GM18507 (cell line): ENCODE measurements at places on chromosomes 5 and 9.

DNA sequence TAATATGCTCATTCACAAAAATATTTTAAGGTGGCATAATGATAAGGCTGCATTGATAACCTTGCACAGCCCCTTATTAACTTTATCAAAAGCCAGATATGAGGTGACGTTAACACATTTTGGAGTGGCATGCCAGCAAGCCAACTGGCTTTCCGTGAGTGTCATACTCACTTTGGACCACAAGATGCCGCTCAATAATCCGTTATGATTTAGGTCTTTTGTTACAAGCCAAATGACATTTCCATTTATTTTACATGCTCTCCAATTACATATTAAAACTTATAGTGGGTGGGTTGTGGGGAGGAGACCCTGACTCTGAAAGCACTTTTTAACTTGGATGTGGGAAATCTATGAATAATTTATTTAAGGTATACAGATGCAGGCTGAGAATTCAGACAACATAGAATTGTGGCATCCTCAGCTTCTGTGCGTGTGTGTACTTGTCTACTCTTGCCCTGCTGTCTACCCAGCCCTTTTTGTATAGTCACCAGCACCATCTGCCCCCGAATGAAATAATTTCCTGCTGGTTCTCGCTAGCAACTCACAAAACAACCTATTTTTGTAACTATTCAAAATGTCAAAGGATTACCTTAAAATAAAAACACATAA is 305.1 kb downstream of the PSAT1 start:
- no peak for DNase-seq

- no peak for DNase-seq
These were observed 208.2 kb downstream of the DMRTA1 start for GRCh38 chr9:22654833-22655232.

DNA sequence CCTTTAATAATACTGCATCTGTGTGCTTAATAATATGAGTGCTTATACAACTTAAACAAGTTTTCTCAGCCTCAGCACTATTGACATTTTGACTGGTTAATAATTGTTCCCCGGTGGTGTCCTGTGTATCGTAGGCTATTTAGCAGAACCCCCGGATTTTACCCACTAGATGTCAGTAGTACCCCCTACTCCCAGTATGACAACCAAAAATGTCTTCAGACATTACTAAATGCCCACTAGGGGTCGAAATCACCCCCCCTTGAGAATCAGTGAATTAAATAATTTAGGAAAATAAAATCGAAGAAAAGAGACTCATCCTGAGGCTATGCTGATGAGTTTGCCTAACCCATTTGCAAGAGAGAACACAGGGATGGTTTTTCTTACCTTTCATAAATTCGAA is 166.3 kb downstream of the ATP10B start:
- DNase-seq = peak; percentile 12

DNA sequence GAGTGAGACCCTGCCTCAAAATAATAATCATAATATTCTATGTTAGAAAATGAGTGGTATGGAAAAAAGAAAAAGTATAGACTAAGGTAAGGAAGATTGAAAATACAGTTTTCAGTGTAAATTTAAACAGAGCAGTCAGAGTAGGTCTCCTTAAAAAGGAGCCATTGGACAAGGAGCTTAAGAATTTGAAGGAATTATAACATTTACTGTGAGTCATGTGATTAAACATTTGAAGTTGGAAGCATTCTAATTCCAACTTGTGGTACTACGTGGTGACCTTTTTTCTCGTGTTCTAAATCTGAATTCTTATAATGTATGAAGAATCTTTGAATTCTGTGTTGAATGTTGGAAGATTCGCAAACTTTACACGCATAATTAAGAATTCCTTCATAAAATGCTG is 39.3 kb upstream of the TMEM171 start:
- DNase-seq = no peak

GRCh38 chr9:109101202-109101595 is 18.5 kb downstream of the TMEM245 start:
- no peak for DNase-seq

DNA sequence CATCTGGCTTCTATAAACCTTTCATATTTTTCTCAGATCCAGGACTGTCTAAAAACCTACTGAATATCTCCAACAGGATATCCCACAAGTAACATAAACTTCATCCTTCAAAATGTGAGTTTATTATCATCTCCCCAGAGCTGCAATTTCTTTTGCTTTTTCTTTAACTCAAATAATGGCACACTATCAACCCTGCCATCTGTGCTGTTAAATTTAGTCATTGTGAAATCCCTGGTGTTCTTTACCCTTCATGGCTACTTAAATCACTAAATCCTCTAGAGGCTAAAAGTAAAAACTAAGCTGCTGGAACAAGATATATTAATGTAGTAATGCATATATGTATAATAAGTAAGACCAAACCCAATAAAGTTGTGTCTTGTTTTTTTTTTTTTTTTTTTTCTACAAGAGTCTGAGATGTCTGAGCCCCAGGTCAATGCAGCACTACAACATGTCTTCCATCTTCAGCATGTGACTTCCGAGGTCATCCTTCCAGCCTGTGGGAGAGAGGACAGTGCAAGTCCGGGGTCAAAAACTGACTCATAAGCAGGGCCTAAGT is 362.9 kb downstream of the ADGRV1 start:
- DNase-seq = no peak

GRCh38 chr9:19469271-19469670 is 60.5 kb downstream of the ACER2 start:
- DNase-seq = no peak

DNA sequence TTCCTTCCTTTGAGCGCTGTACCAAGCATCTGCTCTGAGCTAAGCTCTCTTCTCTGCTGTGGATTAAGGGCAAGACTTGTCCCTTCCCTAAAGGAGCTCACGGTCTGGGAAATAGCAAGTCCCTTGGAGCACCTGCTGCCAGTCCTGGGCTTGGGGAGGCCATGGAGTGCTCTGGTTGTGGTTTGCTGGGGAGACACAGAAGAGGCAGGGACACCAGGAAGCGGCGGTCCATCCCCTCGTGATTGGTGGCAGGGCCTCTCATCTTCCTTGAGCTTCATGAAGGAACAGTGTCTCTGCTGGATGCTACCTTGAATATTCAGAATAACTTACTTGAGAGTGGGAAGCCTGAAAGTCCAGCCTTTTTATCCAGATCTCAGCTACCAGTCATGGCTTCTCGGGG is 35.3 kb downstream of the COL5A1 start:
- no peak for DNase-seq

DNA sequence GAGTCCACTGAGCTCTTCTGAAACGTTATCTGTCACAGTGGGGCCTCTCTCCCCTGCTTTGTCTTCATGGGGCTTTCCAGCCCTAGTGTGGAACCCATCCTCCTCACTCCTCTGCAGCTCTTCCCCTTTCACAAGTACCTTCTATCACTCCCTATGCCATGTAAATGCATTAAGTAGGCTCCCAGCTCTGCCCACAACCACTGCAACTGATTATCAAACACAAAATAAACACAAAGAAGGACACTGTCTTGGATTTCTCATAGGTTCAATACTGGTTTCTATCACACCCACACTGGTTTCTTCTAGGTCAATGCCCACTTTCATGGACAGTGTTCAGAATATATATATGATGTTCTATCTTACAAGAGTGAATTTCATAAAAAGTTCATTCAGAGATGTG is 139.4 kb downstream of the GNAQ start:
- no peak for DNase-seq

DNA sequence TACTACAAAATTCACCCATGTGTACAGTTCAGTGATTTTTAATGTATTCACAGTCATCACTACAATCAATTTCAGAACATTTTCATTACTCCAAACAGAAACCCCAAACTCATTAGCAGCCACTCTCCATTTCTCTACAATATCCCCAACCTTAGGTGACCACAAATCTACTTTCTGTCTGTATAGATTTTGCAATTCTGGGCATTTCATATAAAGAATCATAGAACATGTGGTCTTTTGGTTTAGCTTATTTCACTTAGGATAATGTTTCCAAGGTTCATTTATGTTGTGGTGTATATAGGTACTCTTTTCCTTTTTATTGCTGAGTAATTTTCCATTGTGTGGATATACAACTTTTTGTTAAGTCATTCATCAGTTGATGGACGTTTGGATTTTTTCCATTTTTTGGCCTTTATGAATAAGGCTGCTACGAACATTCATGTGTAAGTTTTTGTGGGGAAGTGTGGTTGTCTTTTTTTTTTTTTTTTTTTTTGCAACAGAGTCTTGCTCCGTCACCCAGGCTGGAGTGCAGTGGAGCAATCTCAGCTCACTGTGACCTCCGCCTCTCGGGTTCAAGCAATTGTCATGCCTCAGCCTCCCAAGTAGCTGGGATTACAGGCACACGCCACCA is 54.5 kb downstream of the DOCK8 start:
- no peak for DNase-seq

DNA sequence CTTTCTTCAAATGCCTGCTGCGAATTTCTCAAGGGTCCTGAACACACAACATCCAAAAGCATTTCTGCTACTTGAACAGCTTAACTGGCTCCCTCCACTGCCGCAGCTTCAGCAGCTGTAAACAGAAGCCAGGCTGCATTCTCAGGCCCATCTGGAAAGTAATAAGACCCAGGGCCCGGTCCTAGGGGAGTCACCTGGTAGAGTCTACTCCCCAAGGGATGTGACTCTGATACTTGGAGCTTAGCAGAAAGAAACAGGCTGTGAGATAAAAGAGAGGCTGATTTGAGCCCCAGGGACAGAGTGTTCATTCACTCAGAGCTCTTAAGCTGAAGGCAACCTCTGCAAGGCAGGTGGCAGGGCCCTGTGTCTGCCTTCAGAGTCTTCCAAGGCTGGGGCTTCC is 356.8 kb downstream of the SPOCK1 start:
- no peak for DNase-seq

DNA sequence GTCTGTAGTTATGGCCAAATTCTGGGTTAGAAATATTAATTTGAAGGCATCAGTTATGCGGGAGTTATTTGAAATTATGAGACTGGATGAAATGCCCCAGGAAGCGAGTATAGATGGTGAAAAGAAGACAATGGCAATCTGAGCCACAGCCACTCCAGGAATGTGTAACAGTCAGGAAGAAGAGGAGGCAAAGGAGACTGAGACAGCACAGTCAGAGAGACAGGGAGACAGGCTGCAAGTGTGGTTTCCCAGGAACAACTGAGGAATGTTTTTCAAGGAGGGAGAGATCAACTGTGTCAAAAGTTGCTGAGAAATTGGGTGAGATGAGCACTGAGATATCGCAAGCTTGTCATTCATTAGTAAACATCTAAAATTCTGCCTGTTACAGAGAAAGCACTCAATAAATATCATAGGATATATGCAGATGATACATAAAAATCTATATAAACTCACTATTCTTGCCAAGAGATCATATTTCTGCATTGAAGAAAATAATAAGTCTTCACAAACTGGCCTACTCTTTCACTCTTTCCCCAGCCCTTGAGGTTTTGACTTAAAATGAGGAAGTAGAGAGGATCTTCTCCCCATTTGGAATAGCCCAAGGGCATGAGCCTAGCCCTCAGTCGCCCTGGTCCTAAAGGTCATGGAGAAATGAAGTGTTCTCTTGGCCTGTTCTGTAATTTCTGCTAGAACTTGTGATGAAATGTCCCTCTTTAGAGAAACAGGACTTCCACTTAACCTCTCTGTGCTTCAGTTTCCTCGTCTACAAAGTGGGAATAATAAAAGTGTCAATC is 48.5 kb upstream of the RLN1 start:
- DNase-seq = no peak

GRCh38 chr9:121871431-121872025 is 220.1 kb downstream of the DAB2IP start:
- DNase-seq = no peak

DNA sequence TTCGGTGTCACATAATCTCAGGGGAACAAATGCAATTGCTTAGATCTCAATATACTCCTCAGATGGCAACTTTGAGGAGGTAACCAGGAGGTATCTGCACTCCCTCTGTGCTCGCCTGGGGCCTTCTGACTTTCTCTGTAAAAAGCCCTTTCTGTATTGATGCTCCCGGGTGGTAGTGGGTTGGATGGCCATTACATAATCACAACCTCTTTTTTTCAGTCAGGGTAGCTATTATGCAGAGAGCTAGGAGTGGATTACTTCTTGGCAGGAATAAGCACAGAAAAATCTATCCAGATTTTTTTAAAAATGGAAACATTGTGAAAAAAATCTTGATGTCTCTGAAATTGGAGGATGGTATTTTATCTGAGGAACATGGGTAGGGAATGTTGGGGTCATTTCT is 116.6 kb downstream of the SH3GL2 start:
- no peak for DNase-seq

DNA sequence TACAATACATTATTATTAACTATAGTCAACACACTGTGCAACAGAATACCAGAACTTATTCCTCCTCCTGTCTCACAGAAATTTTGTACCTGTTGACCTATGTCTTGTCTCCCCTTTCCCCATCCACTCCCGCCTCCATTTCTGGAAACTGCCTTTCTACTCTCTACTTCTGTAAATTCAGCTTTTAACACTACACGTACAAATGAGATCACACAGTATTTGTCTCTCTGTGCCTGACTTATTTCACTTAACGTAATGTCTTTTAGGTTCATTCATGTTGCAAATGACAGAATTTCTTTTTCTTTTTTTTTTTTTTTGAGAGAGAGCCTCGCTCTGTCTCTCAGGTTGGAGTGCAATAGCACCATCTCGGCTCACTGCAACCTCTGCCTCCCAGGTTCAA is 19.5 kb downstream of the MEF2C start:
- no peak for DNase-seq

- DNase-seq = no peak
These were observed 261.2 kb upstream of the PIK3R1 start for GRCh38 chr5:67954351-67954750.

DNA sequence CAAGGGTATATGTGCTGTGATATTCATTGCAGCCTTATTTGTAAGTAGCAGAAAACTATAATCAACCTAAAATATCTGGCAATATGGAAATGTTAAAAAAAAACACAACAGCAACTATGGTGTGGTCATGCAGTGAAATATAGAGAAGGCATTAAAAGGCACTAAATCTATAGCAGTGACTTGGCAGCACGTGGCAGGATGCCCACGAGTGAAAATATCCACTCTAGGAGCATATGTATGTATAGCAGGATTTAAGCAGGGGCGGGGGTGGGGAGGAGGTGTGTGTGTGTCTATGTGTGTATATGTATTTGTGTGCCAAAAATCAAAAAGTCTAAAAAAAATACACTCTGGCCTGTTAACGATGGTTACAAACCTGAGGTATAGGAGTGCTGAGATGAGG is 115.6 kb downstream of the RPS23 start:
- DNase-seq = no peak
